ENCODE measurements at places on chromosomes 3 and 15. TPM values are rescaled to one million over a fixed set of nuclear protein-coding genes. Genes with fewer than 3 reads are reported as not detected.

The AHSG gene
- total RNA-seq, result not detected

The CPN2 gene
- not detected for total RNA-seq

DNA sequence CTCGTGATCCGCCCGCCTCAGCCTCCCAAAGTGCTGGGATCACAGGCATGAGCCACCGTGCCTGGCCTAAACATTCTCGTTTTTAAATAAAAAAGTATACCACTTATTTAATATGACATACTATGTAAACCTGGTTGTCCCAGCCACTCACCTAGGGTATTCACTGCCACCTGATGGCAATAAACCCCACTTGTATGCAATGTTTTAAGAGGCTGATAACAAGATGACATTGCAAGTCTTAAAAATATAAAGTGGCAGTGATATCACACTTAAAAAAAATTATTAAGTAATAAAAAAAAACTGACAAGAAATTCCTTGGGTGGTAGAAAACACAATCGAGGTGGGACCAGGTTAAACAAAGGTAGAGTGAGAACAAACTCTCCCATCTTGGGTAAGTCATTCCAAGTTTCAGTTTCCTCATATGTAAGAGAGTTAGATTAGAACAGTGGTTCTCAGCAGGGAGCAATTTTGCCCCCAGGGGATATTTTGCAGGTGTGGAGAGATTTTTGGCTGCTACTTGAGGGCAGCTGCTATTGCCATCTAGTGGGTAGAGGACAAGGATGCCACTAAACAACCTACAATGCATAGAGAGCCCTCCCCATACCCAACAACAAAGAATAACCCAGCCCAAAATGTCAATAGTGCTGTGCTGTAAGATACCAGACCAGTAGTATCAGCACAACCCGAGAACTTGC, 14.5 kb downstream of the ARF4 start:
- no peaks in the 10 kb centered on the region for H3K36me3 ChIP-seq
- H3K27me3 ChIP-seq, result no peaks in the 10 kb centered on the region
- H3K27ac ChIP-seq, result no peak overlapping the region
- no peaks in the 10 kb centered on the region for H3K4me1 ChIP-seq
- no peak overlapping the region for H3K4me3 ChIP-seq
- DNase-seq, result no peak

DNA sequence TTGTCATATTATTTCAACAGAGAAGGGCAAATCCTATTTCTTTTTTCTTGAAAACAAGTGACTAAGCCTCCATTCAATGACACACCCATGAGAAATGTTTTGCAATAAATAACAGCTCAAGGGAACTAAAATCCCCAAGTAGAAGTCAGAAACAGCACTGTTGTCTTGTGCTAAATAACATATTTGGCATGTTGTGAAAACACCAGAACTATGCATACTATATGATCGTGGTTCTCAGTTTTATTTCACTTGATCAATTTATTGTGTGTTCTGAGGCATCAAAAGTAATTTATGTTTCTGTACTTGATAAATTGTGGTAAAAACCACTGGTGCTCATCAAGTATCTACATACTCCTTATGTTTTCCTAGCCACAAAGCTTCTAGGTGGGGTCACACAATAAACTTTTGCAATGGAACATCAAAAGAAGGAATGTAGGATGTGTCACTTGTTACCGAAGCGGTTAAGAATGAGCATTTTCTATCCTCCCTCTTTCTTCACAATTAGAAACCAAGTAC, 691.7 kb upstream of the CBLB start:
- DNase-seq, result no peak
- H3K4me1 ChIP-seq, result no peaks in the 10 kb centered on the region
- H3K27me3 ChIP-seq, result no peaks in the 10 kb centered on the region
- H3K36me3 ChIP-seq, result no peaks in the 10 kb centered on the region
- H3K27ac ChIP-seq, result no peak overlapping the region

The PLXNB1 gene
- 115 TPM for total RNA-seq

GRCh38 chr3:37689645-37690356, 171.9 kb upstream of the CTDSPL start:
- H3K36me3 ChIP-seq, result no peaks in the 10 kb centered on the region
- no peak overlapping the region for H3K4me3 ChIP-seq
- no peaks in the 10 kb centered on the region for H3K27me3 ChIP-seq
- no peaks in the 10 kb centered on the region for H3K4me1 ChIP-seq
- DNase-seq, result no peak
- H3K27ac ChIP-seq, result no peak overlapping the region

- no peak overlapping the region for H3K27ac ChIP-seq
- DNase-seq, result no peak
- no peak overlapping the region for H3K4me3 ChIP-seq
- no peaks in the 10 kb centered on the region for H3K36me3 ChIP-seq
- H3K4me1 ChIP-seq, result no peaks in the 10 kb centered on the region
- H3K27me3 ChIP-seq, result no peaks in the 10 kb centered on the region
Measured at GRCh38 chr3:120688121-120688520, 6.1 kb upstream of the HGD start.

Data from aorta (tissue), 5 donors.